Kidney capillary endothelial cell (primary cell): ENCODE measurements at places on chromosomes 7 and 10.

- DNase-seq: no peak
These were observed 373.3 kb upstream of the PRKCQ start for GRCh38 chr10:6953271-6953801.

GRCh38 chr7:147569116-147569913, 1021.3 kb upstream of the C7orf33 start:
- DNase-seq: no peak

DNA sequence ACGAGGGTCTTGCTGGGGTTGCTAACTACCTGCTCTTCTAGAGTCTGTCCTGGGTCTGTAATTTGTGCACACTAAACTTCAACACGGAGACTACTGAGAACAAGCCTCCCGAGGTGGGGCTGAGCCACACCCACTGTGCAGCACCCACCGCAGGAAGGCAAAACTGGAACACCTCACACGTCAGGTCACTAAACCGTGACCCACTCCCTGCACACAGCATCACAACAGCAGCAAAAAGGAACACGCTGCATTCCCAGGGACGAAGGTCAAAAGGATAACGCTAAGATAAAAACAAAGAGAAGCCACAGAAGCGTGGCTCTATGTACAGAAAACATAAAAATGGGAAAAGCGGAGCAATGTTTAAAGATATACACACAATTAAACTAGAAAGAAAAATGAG, 170.1 kb downstream of the MAD1L1 start:
- no peak for DNase-seq

- no peak for DNase-seq
These were observed 159.3 kb upstream of the CNTNAP2 start for GRCh38 chr7:145957160-145957890.

- no peak for DNase-seq
These were observed 61.7 kb upstream of the C1QL3 start for GRCh38 chr10:16583382-16583781.

DNA sequence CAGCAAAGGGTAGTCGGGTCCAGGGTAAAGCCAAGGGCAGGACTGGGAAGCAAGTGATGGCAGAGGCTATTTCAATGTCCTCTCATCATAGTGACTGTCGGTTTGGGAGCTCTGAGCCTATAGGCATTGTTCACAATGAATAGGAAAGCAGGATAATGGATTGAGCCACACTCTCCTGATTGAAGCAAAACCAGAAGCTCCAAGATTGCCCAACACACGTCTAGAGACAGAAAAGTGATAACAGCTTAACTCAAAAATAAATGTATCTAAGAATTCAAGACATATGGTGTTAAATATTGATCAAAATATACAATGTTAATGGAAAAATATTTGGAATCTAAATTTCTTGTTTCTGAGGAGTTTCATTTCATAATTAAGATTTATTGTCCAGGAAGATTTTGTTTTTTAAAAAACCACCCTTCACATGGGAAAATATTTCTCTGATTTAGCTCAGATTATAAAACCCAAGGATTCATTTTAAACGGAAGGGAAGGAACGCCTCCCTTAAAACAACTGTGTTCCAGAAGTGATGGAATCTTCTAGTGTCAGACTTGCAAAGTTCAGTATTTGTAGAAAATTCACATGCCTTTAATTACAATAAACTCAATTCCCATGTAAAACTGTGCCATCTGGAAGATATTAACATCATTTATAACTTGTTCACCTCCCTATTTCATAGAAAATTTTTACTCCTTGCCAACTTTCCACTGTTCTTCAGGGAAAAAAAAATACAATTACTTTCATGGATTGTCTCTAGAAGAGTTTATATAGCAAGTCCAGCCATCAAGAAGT, 54.5 kb downstream of the NRP1 start:
- no peak for DNase-seq

DNA sequence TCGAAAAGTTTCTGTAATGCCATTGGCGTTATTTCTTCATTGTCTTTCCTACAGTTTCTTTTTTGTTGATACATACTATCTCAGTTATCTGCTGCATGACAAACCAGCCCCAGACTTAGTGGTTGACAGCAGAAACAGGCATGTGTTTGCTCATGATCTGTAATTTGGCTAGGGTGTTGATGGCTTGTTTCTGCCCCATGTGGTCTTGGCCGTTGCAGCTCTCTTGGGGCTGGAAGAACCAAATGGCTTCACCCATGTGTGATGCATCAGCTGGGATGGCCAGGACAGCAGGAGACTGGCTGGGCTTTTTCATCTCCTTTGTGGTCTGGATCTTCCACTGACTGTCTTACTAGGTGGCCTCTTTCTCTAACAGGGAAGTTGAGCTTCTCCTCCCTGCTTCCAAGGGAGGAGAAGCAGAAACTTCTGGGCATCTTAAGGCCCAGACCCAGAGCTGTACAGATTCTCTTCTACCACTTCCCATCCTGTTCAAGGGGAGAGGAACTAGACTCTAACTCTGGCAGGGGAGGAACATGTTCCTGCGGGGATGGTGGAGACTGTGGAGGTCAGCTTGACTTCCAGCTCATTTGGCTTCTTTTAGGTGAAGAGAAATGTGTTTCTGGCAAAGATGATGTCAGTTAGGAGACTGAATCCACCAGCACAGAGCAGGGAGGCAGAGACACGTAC, 89.3 kb downstream of the FANK1 start:
- DNase-seq: no peak

- no peak for DNase-seq
These were observed 838 bp upstream of the DLX6 start for GRCh38 chr7:97004247-97005182.

DNA sequence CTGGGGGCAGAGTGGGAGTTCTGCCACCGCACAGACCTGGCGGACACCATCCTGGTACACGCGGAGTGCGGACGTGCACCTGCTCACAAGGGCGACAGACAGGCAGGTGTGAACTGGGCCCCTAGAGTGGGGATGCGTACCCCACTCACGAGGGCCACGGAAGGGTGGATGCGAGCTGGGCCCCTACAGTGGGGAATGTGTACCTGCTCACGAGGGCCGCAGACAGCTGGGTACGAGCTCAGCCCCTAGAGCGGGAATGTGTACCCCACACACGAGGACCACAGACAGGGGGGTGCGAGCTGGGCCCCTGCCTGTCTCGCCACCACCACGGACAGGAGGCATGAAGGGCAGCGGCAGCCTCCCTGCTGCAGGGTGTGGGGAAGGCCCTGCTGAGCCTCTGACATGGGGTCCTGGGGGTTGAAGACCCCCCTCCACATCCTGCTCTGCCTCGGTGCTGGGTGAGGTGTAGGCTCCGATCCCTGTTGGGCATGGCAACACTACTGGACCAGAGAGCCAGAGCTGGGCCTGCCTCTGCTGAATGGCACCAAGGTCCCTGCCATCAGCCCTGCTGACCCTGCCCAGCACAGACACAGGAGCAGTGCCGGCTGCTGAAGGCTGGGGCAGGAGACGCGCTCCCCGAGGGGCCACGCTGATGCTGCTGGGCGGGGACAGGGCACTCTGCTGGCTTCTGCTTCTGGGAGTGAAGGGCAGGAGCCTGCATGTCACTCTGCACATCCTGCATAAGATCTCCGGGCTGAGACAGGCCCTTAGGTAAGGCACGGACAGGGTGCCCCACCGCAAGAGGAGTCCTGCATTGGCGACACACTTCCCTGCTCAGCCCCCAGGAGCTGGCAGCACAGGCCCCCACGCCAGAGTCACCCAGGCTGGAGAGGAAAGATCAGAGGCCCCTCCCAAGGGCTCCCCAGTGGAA, 259.2 kb downstream of the MAD1L1 start:
- DNase-seq: no peak
